ENCODE measurements at places on chromosomes 6 and 20.

DNA sequence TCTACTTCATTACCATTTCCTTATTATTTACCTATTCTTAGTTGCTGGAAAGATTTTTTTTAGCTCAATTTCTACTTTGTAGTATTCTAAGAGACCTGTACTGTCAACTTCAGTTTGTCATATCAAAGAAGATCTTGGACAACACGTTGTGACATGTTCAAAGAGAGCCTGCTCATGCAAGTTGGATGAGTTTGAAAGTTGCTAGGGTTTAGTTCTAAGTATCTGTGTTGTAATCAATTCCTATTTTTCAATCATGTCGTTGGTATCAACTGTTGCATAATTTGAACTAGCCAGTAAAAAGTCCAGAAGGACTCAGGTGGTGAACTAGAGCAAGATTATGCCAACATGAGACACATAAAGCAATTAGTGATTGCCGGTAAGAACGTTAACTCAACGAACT lies 30.2 kb downstream of the PKIB start:
- DNase-seq: no peak

GRCh38 chr20:16637797-16638196 lies 64.5 kb upstream of the KIF16B start:
- DNase-seq: no peak

DNA sequence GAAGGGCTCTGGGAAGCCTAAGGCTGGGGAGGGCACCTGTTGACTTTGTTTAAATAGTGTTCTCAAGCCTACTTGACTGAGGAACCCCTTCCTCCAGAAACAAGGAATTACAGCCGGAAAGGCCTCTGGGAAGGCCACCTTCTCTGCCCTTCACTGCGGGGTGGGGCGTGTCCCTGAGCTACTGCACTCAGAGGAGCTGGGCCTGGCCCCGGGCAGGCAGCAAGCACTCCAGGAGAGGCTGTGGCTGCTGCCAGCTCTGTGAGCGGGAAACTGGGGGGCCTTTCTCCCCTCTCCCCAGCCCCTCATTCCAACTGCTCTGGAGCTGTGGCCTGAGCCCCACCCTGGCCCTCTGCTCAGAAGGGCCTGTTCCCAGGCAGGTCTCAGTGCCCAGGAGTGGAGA lies 4.0 kb upstream of the OSBPL2 start:
- DNase-seq: no peak

DNA sequence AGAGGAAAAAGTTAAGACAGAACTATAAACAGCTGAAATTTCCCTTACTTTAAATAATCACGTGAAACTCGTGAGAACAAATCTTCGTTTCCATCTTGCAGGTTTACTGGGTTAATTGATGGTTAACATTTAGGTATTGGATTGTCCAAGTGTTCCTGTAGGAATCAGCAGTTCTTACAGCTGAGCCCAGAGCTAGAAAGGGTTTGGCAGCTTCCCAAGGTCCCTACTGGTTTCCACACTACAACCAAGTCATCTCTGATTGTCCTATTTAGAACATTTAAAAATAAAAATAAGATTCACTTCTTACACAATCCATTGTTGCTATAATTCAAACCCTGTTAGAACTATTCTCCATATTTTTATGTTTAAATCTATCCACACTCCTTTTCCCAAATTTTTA lies 15.8 kb downstream of the MPC1 start:
- no peak for DNase-seq

DNA sequence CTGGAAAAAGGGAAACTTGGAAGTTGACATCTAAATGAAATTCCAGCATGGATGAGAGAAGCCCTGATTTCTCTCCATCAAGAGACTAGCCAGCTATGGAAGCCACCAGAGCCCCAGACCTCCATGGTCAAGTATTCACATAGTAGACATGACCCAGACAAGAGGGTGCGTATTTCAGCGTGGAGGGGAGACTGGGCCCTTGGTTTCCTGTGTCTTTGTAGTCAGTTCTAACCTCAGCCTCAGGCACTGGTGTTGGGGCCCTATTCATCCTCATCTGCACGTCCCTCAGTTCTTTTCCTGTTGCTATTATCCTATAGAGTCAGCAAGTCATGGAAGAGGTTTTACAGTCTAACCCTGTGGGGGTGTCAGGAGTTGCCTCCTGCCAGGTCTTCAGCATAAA lies 12.5 kb downstream of the GNL1 start:
- DNase-seq: no peak

DNA sequence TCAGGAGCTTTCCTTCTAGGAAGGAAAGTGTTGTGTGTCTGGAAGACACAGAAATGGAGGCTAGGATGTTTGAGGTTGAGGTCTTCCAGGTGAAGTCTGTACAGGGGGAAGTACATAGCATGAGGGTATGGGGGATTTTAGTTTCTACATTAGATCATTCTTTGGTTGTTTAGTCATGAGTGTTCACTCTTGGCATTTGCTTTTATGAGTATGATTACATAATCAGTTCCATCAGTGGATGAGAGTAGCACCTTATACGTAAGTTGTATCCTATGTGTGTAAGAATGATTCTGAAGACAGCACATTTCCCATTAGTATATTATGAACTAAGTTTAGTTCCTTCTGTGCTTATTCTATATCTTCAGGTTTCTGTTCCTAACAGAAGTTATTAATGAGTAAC lies 1.9 kb downstream of the CDYL start:
- no peak for DNase-seq

DNA sequence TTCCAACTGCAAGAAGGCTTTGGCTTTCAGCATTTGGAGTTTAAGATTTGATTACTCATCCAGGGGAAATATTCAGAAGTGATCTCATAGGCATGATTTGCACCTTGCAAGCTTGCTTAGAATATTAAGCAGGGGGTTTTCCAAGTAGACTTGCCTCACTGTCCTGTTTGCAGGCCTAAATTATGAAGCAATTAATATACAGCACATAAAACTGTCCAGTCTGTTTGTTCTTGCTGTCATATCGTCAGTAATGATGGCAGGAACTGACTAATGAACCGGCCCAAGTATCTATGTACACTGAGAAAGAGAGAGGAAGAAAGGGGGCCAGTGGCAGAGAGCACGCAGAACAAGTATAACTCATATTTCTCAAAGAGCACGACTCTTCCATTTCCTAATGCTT lies 212.5 kb upstream of the SUPT3H start:
- DNase-seq: peak; percentile 83

DNA sequence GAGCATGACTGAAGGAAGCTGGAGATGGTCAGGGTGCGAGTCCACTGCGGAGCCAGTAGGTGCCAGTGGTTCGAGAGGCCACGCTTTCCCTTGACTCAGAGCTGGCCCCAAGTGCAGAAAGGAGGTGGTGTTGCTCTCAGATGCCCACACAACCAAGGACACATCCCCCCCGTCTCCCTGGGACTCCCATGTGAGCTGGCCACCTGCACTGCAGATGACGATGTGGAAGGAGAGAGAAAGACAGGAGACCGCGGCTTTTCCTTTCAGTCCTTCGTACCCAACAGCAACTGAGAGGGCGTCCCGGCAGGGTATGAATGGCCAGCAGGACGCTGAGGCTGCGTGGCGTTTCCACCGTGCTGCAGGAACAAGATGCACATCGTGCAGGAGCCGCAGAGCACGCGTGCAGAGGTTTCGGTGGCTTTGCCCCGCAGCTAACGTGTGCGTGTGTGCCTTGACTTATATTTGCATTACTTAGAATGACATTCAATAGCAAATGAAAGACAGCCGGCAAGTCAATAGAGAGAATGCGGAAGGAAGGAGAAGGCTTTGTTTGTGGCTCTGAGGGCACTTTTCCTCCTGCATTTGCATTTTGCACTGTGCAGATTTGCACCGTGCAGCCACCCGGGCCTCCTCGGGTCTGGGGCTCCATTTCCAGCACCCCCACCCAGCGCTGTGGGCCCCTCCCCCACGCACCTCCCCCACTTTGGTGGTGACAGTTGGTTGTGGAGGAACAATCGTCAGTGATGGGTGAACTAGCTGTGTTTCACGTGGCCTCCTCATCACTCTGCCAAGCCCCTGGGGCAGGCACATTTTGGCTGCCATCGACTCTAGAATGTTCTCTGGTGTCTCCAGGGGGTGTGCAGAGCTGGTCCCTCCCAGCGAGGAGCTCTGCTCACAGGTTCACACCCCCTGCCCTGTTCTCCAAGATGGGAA lies 26.4 kb upstream of the BHLHE23 start:
- no peak for DNase-seq

GRCh38 chr6:14059791-14060436 lies 57.7 kb upstream of the CD83 start:
- DNase-seq: no peak

- no peak for DNase-seq
Observed at GRCh38 chr6:100948381-100949133, 67.4 kb upstream of the ASCC3 start.

DNA sequence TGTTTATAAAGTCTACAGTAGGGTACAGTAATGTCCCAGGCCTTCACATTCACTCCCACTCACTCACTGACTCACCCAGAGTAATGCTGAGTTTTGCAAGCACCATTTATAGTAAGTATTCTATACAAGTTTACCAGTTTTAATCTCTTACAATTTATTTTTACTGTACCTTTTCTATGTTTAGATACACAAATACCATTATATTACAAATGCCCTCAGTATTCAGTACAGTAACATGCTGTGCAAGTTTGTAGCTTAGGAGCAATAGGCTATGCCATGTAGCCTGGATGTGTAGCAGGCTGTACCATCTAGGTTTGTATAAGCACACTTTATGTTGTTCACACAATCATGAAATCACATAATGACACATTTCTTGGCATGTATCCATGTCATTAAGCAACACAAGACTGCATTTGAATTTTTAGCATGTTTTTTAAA lies 673.6 kb downstream of the CD109 start:
- DNase-seq: peak; percentile 72

- DNase-seq: no peak
Observed at GRCh38 chr6:100276311-100277057, 188.2 kb downstream of the SIM1 start.

DNA sequence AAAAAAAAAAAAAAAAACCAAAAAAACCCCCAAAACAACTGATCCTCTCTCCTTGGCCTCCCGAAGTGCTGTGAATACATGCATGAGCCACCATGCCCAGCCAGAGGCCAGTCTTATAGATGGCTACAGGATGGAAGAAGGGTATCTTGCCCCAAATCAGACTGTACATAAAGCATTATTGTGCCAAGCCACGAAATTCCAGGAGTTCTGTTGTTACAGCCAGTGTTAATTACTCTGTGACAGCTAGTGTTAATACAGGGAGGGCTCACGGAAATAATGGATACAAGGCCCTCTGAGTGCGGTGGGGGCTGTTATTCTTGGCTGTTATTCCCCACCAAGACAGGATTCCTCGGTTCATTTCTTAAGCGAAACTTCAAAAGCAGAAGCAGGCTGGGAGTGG lies 1.4 kb upstream of the CLPSL2 start:
- no peak for DNase-seq

DNA sequence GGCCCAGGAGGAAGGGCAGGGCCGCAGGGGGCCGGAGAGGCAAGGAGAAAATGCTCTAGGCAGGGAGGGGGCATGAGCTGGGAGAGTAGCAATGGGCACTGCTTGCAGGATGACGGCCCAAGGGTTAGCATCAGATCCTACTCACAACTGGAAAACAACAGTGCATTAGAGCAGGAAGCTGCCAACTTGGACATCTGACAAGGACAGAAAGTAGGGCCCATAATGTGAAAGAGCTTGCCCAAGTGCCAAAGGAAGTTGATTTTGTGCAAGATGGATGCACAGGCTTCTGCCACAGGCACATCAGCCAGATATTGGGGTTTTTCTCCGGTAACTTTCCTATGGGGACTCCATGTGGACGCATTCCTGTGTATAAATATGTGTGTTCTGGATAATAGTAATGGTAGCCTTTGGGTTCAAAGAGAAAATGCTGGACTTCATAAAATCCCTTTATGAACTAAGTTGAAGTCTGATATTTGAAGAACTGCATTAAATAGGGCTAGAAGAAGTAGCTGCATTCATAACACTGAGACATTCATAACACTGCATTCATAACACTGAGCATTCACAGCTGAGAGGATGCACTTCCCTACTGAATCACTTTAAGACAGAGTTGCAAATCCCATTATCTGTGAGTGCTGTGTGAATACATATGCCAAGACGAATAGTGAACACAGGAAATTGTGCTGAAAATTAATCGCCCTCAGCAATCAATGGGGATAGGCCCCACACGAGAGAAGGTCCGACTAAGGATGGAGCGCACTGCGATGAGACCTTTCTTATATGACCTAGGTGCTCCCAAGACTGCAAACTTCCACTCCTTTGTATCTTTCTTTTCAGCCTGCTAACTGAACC lies 235.6 kb upstream of the PRDM1 start:
- no peak for DNase-seq

GRCh38 chr6:69791065-69791471 lies 5.7 kb downstream of the LMBRD1 start:
- DNase-seq: peak; percentile 18

- DNase-seq: peak; percentile 34
Observed at GRCh38 chr6:139029470-139030227, 1.1 kb downstream of the ABRACL start.

DNA sequence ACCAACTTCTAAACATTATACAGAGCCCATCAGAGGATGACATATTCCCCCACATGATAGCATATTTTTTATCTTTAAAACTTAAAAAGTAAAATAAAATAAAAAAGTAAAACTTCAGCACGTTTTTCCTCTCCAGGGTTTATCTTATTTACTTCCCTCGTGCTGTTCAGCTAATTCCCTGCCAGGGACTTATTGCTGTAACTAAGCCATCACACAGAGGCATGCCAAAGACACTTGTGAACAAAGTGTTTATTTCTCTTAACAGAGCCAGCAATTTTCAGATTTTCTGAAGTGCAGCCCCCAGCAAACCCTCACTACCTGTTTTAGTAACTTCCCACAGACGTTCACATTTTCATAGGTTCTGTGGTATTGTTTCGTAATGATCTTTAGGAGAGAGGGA lies 293.8 kb downstream of the ZNF217 start:
- DNase-seq: no peak

DNA sequence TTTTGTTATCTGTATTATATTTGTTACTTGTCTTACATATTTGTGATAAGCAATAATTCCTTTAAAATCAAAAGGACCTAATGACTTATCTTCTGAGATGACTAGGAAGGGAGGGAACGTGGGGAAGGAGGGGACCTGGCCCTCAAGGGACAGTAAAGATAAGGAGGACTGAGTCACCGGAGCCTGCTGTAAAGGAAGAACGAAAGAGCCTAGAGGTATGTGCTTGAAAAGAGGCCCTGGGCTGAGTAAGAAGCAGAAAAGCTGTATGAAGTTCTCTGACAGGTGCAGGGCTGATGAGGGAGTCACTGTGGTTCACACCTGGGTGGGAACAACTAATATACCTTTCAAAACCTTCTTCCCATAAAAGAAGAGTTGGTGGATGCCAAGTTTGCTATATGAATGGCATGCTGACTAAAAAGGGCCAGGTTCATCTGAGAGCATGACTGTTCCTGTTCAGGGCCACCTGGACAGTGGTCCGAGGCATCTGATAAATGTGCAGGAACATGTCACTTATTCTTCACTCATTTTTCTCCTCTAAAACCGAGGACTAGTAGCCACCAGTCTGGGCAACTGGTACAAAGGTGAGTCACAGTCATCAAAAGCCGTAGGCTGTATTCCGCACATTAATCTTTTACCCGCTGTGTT lies 111.3 kb downstream of the TNFAIP3 start:
- DNase-seq: no peak

DNA sequence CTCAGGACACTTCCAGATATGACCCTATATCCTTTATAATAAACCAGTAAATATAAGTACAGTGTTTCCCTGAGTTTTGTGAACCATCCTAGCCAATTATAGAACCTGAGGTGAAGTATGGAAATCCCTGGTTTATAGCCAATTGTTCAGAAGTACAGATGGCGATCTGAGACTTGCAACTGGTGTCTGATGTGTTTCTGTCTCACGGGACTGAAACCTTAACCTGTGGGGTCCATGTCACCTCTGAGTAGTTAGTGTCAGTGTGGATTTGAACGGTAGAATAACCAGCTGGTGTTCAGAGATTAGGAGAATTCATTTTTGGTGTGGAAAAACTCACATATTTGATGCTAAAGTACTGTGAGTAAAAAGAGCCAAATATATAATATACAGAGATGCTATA lies 606.6 kb downstream of the MAFB start:
- DNase-seq: no peak
